NAMALWA (cell line): ENCODE measurements at places on chromosomes 4 and X.

GRCh38 chr4:119014658-119015057 is 121.0 kb upstream of the MYOZ2 start:
- no peak for DNase-seq

DNA sequence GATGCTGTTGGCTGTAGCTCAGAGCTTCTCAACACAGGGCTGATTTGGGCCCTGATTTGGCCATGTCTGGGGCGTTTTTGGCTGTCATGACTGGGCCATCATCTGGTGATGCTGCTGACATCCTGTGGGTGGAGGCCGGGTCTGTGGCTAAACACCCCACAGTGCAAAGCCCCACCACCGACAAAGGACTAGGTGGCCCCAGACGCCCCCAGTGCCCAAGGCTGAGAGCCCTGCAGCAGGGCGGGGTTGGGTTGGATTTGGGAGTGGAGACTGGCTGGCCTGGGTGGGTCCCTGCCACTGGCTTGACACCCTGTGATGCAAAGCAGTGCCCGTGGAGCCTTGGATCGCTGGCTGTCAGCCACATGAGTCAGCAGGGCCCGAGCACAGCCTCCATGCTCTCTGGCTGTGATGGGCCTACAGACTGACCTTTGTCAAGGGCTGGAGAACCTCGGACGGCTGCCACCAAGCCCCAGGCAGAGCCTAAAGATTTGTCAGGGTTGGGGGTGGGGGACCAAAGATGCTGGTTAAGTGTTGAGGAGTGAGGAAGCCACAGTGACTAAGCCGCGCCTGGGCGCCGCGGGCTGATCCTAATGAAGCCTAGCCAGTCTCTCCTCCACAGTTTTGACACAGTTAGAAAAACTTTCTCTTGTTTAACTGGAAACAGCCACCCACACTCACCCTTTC is 28.3 kb downstream of the CYTL1 start:
- DNase-seq, result no peak

DNA sequence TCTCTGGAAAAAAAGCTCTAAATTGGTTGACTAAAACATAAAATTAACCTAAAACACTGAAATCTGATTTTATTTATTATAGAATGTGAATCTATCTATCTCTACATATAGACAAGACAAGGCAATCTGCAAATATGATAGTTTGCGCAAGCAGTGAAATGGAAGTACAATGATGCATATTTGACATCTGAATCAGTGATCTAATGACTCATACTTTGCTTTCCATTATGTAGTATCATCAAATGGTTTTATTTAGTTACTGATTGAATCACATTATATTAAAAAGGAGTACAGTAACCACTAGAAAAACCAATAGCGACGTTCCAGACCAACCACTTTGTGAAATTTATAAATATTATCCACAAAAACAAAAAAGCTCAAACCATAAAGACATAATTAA is 1969.3 kb downstream of the PCDH7 start:
- DNase-seq, result no peak

- DNase-seq, result no peak
Measured at GRCh38 chr4:85763202-85763601, 288.3 kb downstream of the ARHGAP24 start.

GRCh38 chrX:138886769-138887168 is 175.3 kb upstream of the FGF13 start:
- no peak for DNase-seq

DNA sequence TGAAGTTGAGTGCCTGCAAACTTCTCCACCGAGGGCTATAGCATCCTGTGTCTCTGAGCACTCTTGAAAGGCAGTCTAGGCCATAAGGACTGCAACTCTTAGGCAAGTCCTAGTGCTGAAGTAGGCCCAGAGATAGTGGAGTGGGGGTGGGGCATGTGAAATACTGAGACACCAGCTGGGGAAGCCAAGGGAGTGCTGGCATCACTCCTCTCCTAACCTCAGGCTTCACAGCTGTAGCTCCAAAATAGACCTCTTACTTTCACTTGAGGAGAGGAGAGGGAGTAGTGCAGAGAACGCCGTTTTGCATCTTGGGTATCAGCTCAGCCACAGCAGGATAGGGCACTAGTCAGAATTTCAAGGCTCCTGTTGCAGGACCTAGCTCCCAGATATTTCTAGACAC is 56.2 kb upstream of the CYSLTR1 start:
- DNase-seq, result no peak

DNA sequence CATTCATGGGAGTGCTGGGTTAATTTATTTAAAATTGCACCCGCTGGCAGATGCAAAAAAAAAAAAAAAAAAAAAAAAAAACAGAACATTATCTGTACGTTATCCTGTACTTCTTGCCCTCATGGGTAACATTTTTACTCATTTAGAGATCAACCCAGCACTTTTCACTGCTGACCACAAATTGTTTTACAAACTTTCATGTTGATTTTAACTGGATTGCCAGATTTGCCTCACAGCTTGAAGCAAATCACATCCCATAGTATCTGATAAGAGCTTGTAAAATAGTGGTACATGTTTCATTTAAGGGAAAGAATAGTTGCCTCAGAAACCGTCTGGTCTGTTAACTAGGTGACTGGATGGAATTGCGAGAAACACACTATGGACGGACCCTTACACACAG is 640.8 kb downstream of the TRIML1 start:
- DNase-seq, result no peak

DNA sequence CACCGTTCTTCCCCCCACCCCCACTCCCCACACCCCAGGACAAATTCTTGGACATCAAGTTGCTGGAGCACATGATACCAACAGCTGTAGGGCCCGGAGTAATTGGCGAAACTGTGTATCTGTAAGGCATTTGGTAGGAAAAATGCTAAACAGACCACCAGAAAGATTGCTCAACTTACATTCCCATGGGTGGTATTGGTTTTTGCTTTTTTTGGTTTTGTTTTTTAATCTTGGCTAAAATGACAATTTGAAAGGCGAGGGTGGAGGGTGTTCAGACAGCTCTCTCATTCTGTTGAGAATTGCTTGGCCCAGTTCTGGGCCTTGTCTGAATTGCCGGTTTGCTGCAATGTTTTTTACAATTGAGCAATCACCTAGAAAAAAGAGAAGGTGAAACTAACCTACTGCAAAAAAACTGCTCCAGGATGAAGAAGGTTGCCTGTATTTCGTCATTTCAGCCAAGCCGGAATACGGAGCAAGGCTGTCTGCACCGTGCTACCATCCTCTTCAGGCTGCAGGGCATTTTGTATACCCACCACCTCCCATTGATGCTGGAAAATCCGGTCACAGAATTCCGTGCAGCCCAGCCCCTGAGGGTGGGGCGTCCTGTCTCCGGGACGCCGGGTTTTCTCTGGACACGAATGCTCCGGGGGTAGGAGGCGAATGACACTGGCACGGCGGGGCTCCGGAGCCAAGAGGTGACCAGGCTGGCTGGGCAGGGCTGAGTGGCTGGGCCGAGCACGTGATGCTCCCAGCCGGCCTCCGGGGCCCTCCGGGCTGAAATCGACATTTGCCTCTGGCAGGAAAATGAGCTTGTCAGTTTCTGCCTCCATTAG is at the start of gene CLCN4:
Gene CLCN4 (plus strand): TSS at position 777 of the 833 bp plus-strand sequence. CDS start 28,058 bp downstream, outside the sequence.
- peak; percentile 41 for DNase-seq

- no peak for DNase-seq
Measured at GRCh38 chr4:8281519-8282133, 12.1 kb downstream of the HTRA3 start.

GRCh38 chrX:9339603-9340491 is 125.0 kb upstream of the TBL1X start:
- peak; percentile 17 for DNase-seq

- no peak for DNase-seq
Measured at GRCh38 chrX:106730401-106730800, 3.9 kb downstream of the RNF128 start.
